Activated CD4-positive, alpha-beta T cell treated with anti-CD3 and anti-CD28 coated beads, Interleukin-2, amount 50 U/mL, for 4 hours (primary cell): ENCODE measurements at places on chromosomes 1 and 21.

DNA sequence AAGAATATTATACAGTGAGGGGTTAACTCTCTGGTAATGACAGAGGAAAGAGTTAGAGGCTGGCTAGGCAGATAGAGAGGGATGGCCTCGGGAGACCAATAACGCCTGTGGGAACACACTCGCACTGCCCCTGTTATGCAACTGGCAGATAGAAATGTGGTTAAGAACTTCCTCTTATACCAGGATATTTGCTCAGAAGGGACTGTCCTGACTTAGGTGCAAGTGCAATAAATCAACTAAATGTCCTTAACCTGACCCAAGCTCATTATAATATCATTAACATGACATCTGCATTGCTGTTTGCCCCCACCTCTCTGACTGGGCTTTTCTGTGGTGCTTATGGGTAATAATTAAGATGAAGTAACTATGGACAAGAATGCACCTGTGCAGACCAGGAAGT, 1518.0 kb downstream of the NCAM2 start:
- DNase-seq = no peak

DNA sequence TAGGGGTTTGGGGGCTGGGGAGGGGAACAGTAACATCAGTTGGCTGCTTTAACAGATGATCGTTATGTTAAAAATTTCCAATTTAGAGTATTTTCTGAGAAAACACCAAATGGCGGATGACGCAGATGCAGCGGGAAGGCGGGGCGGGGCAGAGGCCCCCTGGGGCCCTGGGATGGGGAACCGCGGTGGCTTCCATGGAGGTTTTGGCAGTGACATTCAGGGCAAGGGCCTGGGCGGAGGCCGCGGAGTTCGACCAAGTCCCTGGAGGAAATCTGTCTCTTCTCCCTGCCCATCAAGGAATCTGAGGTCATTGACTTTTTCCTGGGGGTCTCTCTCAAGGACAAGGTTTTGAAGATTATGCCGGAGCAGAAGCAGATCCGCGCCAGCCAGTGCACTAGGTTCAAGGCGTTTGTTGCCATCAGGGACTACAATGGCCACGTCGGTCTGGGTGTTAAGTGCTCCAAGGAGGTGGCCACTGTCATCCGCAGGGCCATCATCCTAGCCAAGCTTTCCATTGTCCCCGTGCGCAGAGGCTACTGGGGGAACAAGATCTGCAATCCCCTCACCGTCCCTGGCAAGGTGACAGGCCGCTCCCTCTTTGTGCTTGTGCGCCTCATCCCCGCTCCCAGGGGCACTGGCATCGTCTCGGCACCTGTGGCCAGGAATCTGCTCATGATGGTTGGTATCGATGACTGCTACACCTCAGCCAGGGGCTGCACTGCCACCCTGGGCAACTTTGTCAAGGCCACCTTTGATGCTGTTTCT, 310.2 kb downstream of the PTPRC start:
- no peak for DNase-seq

DNA sequence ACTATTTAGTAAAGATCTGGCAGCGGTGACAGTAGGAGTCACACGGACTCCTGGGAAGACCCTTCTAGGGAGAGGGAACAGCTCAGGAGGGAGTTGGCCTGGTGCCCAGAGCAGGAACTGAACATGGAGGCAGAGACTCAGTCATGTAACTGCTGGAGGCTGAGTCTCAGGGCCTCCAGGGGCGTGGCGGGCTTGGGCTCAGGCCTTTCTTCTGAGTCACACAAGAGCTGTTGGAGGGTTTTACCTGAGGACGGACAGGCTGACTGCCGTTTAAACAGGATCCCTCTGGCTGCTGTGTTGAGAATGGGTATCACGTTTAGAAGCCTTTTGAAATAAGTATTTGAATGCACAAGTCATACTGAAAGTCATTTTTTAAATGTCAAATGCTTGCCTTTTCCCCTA, 7.2 kb upstream of the ETS2 start:
- DNase-seq = no peak

DNA sequence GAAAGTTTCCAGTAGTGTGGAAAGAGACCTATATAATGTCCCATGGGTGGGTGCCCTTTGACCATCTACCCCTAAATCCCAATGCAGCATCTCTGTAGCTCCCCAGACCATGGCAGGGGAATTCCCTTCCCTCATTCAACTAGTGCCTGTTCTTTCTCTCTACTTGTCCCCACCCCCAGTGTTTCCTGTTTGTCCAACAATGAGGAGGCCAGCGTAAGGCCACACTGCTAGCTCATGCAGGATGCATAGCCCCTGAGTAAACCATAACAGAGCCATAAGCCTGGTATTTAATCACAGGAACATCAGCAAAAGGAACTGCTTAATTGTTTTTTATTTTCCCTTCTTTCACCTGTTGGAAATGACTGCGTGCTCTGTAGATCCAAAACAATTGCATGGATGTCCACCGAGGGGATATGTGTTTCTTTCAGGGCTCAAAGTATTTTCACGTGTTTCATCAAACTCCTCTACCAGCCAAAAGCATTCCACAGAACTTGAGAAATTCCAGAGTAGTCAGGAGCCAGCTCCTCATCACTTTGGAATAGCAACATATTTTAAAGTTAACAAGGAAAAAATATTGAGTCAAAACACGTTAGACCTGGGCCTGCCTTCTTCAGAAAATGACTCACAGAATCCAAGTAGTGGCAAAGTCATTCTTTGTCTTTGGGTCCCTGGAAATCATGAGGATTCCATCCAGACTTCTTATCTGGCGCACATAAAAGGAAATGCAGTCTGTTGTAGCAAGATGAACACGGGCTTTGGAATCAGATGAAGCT, 162.5 kb upstream of the SGIP1 start:
- DNase-seq = no peak

- DNase-seq = no peak
Measured at GRCh38 chr1:67627906-67628305, 57.1 kb upstream of the GADD45A start.

GRCh38 chr1:236396665-236397043, 2.6 kb downstream of the EDARADD start:
- DNase-seq = no peak

GRCh38 chr21:35422011-35422410, 372.9 kb upstream of the RUNX1 start:
- no peak for DNase-seq

DNA sequence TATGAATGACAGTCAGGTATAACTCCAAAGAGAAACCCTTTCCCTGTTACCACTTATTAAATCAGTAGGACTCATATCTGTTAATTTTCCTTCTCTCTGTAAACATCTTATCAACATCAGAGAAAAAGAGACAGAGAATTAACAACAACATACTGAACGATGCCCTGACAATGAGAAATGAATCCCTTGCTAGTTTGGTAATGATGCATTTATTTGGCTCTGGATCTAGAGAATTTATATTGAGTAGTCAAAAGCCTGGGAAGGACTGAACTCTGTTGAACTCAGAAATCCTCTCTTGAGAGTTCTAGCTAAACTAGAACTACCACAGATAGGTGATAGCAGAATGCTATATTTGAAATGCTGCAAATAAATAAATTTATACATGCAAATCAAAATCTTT, 325.6 kb downstream of the DISC1 start:
- no peak for DNase-seq

DNA sequence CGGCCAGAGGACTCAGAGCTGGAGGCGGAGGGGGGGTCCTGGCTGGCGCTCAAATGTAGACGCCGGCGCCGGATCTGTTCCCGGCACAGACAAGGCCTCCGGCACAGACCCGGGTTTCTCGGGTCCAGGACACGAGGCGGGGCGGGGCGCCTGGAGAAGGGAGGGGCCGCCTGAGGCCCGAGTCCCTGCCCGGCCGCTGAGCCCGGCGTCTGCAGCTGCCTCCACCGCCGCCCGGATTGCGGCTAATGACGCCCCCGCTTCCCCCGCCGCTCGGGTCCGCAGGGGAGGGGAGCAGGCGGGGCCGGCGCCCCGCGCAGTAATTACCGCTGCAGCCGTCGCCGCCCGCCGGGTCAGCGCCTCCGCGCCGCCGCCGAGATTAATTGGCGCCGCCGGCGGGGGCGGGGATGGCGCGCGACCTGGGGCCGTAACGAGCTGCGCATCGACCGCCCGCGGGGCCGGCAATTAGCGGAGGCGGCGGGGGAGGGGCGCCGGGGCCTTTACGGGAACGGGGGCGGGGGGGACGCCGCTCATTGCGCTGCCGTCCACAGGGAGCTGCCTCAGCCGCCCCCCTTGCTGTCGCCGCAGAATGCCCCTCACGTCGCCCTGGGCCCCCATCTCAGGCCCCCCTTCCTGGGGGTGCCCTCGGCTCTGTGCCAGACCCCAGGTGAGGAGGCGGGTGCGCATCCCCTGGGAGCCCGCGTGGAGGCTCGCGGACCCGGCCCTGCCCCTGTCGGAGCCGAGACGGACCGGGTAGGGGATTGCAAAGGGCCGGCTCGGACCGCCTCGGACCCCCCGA, 17.3 kb downstream of the NOC2L start:
- DNase-seq = no peak

GRCh38 chr1:175597205-175597604, 146.2 kb downstream of the TNR start:
- no peak for DNase-seq

DNA sequence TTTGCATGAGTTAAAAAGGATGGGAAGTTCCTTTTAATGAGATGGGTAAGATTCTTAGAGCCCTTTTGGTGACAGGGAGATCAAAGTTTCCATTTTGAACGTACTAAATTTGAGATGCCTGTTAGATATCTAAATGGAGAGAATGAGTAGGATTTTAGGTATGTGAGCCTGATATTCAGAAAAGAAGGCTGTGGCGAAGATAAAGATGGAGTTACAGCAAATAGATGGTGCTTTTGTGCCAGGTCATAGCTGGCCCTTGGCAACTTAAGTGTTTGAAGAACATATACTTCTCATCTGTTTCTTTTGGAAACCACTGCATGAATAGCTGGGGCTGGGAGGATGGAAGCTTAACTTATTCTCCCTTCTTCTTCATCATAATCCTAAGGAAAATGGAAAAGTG, 282.5 kb downstream of the PTBP2 start:
- no peak for DNase-seq

GRCh38 chr1:176626572-176627061, 163.6 kb downstream of the PAPPA2 start:
- DNase-seq = no peak

GRCh38 chr1:12745992-12746323, at the start of gene CFAP107:
Gene CFAP107, plus strand, starts transcription at chr1:12746200. Its CDS starts 231 bp downstream, at chr1:12746431.
- no peak for DNase-seq

GRCh38 chr1:234221601-234222000, 151.7 kb upstream of the COA6 start:
- no peak for DNase-seq

GRCh38 chr1:10835822-10836421, 39.5 kb upstream of the CASZ1 start:
- DNase-seq = no peak

- DNase-seq = no peak
Measured at GRCh38 chr1:46516200-46516950, 26.7 kb downstream of the DMBX1 start.

DNA sequence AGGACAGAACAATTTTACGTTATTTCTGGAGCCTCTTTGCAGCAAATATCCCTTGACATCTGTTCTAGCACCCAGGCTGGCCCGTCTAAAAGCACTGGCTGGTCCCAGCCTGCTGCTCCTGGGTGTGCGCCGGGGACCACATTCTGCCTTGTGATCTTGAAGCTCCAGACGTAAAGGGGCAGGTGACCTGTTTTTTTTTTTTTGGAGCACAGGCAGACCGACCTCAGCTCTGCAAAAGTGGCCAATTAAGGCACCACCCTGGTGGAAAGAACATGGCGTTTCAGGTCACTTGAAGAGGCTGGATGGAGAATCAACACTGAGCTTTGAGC, 13.8 kb upstream of the CAMTA1 start:
- no peak for DNase-seq

DNA sequence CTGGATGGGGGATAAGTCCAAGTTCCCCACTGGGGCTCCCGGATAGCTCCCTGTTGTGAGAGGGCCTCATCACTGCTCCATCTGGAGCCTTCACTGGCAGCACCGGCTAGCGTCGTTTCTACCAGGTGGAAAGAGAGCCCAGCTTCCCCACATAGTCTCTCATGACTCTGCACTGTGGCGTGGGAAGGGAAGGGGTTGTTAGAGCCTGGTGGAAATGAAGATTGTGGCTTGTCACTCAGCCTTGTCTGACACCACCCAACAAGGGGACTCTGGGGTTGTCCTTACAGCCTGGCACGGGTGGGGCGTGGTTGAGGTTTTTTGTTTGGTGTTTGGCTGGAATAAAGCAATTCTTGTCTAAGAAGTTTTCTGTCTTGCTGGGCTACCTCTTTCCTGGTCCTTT, 94.6 kb downstream of the ADARB1 start:
- DNase-seq = no peak

GRCh38 chr1:112983537-112984131, 27.6 kb upstream of the SLC16A1 start:
- no peak for DNase-seq

DNA sequence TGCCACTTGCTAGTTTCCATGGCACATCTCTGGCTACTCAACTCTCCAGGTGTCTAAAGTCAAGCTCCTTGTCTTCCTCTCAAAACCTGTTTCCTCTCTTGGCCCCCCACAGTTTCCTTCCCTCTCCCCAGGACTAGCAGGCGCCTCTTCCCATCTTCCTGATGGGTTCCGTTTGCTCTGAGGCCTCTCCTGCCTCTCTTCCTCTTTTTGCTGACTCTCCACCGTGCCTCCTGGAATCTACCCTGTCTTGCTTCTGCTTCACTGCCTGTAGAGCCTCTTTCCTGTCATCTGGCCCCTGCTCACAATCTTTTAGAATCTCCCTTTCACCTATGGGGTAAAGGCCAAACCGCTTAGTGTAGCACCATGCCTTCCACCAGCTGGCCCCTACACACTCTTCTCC, 21.8 kb upstream of the LHX4 start:
- no peak for DNase-seq

- no peak for DNase-seq
Measured at GRCh38 chr1:158059984-158060383, 66.5 kb downstream of the KIRREL1 start.

- no peak for DNase-seq
Measured at GRCh38 chr1:47180603-47181094, 9.2 kb downstream of the PDZK1IP1 start.

- DNase-seq = no peak
Measured at GRCh38 chr1:8004803-8005573, 21.1 kb downstream of the ERRFI1 start.

GRCh38 chr1:7590426-7590790, 180.7 kb upstream of the VAMP3 start:
- DNase-seq = no peak

DNA sequence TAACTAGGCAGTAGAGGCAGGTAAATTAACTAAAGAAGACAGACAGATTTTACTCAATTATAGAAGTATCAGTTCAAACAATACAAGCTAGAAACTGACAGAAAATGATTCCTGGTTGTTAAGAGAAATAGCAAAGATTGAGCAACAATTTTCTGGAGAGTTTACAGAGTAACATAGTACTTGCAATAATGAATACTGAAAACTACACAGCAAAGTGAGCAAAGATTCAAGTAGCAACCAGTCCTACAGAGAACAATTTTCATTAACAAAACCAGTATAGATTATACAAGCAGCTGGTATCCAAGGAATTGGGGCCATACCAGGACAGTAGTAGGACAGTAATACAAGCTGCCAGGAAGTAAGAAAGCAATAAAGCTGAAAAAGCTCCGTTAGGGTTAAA, 37.6 kb downstream of the EYA3 start:
- no peak for DNase-seq
